ENCODE measurements at places on chromosomes 1 and 21. TPM values are rescaled to one million over a fixed set of nuclear protein-coding genes. Genes with fewer than 3 reads are reported as not detected.

- H3K27me3 ChIP-seq = no peaks in the 10 kb centered on the region
- H3K4me1 ChIP-seq = no peaks in the 10 kb centered on the region
- DNase-seq = no peak
These were observed 19.9 kb upstream of the ADGRL2 start for GRCh38 chr1:81780705-81781454.

- no peaks in the 10 kb centered on the region for H3K4me1 ChIP-seq
- H3K27me3 ChIP-seq = no peaks in the 10 kb centered on the region
- no peak overlapping the region for H3K4me3 ChIP-seq
- no peak for DNase-seq
These were observed 345.1 kb upstream of the SNX7 start for GRCh38 chr1:98316286-98316905.

- peak overlapping the region; percentile 85 for H3K27ac ChIP-seq
- DNase-seq = no peak
- peak overlapping the region; percentile 99 for H3K4me3 ChIP-seq
- peaks cover 17% of the 10 kb centered on the region for H3K4me1 ChIP-seq
These were observed 765 bp downstream of the VAMP3 start for GRCh38 chr1:7771823-7772299.

- no peak overlapping the region for H3K4me3 ChIP-seq
- DNase-seq = no peak
- H3K4me1 ChIP-seq = no peaks in the 10 kb centered on the region
- H3K27me3 ChIP-seq = no peaks in the 10 kb centered on the region
- H3K27ac ChIP-seq = no peak overlapping the region
These were observed 23.7 kb downstream of the PSMG1 start for GRCh38 chr21:39159342-39160063.

DNA sequence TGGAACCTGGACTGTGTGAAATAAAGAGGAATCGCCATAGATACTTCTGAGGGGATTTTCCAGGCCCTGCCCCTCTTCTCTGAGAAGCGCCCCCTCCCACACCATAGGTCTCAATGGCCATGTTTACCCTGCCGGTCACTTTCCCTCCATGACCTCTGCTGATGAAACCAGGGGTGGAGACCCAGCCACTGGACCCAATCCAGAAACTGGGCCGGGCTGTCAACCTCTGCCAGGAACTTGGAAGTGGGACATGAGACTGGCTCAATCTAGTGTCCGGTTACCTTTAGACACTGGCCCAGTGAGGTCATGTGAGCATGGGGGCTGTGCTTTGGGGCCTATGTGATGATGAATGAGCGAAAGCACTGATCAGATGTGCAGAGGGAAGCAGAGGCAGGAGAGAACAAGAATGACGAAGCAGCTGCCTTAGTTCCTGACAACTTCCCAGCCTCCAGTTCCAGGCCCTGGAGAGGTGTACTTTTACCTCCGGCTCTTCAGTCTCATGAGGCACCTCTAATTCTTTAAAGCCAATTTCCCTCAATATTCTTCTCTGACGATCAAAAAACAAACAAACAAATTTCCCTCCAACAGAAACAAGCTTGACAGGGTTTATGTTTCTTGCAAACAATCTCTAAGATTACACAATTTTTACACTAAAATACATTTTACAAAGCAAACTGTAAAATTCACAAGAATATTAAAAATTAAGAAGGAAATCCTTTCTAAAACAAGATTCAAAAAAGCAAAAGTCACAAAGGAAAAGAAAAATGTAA lies 4.9 kb downstream of the ASAP3 start:
- H3K27me3 ChIP-seq = peaks cover 33% of the 10 kb centered on the region
- peaks cover 5% of the 10 kb centered on the region for H3K4me1 ChIP-seq
- H3K27ac ChIP-seq = no peak overlapping the region
- H3K4me3 ChIP-seq = no peak overlapping the region

- H3K4me3 ChIP-seq = no peak overlapping the region
- no peaks in the 10 kb centered on the region for H3K4me1 ChIP-seq
These were observed 22.0 kb upstream of the ADAM30 start for GRCh38 chr1:119918301-119918700.

DNA sequence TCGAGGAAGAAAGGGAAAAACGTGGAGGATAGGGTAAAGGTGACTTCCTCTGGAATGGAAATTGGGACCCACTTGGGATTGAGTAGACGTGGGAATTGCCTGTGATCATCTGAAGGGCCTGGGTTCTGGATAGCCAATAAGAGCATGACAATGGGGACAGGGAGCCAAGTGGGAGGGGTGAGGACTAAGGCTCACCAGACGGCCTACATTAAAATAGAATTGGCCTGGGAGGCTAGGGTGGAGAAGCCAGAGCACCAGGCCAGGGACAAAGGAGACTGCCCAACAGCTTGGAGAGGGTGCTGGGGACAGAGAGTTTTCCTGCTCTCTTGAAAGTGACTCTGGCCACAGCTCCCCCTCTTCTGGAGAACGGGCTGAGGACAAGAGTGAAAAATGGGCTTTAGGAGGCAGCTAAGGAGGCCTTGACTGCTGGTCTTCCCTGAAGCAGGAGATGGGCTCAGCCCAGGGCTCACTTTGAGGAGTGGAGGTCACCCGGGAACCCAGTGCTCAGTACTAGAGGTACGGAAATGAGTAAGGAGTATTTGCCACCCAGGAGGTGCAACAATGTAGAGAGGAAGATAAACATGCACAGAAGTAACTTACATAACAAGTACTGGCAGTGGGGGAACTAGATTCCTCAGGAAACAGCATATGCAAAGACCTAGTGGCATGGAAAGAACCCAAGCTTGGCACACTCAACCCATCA lies 18.8 kb downstream of the INKA2 start:
- DNase-seq = no peak
- peaks cover 10% of the 10 kb centered on the region for H3K4me1 ChIP-seq
- H3K27ac ChIP-seq = no peak overlapping the region
- no peak overlapping the region for H3K4me3 ChIP-seq
- H3K36me3 ChIP-seq = no peaks in the 10 kb centered on the region

- no peaks in the 10 kb centered on the region for H3K4me1 ChIP-seq
- H3K36me3 ChIP-seq = no peaks in the 10 kb centered on the region
- H3K4me3 ChIP-seq = no peak overlapping the region
- no peak for DNase-seq
- no peak overlapping the region for H3K27ac ChIP-seq
These were observed 100.0 kb upstream of the SLC44A3 start for GRCh38 chr1:94719926-94720793.

DNA sequence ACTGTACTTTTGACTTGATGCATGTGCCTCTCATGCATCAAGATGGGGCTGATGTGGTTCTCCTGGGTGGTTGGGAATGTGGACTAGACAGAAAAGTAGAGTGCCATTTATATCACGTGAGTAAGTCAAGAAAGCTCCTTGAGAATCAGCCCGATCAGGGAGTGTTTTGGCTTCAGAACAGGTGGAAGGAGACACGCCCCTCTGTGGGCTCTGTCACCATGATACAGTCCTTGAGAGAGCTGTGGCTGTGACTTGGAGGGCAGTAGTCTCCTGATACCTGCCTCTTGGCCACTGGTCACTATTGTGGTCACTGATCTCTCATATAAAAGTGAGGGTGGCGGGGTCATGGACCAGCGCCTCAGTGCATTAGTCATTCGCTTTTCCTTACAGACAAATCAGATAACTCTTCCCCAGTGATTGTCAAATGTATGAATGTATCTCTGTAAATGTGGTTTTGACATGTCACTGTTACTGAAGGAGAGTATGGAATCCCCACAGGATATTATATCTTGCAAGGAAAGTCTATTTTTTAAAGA lies 8.9 kb upstream of the C4BPB start:
- H3K27me3 ChIP-seq = no peaks in the 10 kb centered on the region
- H3K27ac ChIP-seq = no peak overlapping the region
- no peak overlapping the region for H3K4me3 ChIP-seq
- no peaks in the 10 kb centered on the region for H3K36me3 ChIP-seq

DNA sequence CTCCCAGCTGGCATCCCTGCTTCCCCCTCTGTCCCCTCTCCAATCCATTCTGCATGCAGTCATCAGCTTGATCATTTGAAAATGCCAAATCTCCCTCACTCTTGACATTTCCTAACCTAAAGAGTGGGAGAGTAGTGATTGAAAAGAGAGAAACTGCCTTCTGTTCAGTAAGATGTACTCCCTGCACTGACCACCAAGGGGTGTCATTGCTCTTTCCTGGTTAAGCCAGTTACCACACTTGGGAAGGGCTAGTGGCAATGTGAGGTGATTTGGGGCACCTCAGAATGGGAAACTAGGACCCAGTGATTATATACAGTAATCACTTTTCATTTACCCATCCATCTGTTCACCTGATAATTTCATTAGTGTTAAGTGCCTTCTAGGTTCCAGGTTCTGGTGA lies 6.9 kb upstream of the TMEM269 start:
- H3K27ac ChIP-seq = no peak overlapping the region
- H3K4me3 ChIP-seq = no peak overlapping the region
- H3K36me3 ChIP-seq = no peaks in the 10 kb centered on the region
- no peaks in the 10 kb centered on the region for H3K27me3 ChIP-seq
- peak; percentile 72 for DNase-seq
- no peaks in the 10 kb centered on the region for H3K4me1 ChIP-seq

DNA sequence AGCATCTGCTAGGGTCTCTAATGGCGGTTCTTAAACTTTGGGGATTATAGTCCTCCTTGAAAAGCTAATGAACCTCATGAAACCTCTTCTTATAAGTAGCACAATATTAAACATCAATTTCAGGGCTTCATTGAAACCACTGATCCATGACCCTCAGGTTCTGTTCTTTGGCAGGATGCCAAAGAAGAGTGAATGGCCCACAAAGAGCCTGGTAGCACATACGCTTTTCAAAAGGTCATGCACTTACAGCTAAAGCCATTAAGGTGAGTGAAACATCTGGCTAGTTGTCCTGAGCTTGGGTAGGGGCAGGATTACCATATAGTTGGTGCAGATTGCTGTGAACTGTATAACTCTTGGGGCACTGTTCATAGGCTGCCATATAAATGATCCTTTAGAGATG lies 42.3 kb downstream of the MDM4 start:
- DNase-seq = no peak
- peaks cover 5% of the 10 kb centered on the region for H3K4me1 ChIP-seq
- no peaks in the 10 kb centered on the region for H3K27me3 ChIP-seq
- H3K27ac ChIP-seq = no peak overlapping the region

DNA sequence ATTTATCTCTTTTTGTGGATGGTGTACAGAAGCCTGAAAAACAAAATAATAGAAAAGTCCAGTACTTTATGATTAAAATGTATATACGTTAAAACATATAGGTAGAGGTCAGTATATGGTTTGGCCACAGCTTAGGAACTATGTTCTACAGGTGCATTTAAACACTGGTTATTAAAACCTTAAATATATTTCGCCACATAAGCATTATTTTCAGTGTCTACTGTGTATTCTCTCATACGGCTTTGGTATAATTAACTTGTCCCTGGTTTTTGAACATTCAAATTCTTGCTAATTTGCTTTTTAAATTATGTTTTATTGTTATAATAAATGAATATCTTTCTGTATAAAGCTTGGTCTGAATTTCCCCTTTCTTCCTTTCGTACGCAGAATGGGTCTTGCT lies 87.9 kb downstream of the GTF2B start:
- no peak overlapping the region for H3K27ac ChIP-seq
- no peak overlapping the region for H3K4me3 ChIP-seq
- peaks cover 45% of the 10 kb centered on the region for H3K36me3 ChIP-seq
- no peak for DNase-seq
- H3K27me3 ChIP-seq = no peaks in the 10 kb centered on the region

DNA sequence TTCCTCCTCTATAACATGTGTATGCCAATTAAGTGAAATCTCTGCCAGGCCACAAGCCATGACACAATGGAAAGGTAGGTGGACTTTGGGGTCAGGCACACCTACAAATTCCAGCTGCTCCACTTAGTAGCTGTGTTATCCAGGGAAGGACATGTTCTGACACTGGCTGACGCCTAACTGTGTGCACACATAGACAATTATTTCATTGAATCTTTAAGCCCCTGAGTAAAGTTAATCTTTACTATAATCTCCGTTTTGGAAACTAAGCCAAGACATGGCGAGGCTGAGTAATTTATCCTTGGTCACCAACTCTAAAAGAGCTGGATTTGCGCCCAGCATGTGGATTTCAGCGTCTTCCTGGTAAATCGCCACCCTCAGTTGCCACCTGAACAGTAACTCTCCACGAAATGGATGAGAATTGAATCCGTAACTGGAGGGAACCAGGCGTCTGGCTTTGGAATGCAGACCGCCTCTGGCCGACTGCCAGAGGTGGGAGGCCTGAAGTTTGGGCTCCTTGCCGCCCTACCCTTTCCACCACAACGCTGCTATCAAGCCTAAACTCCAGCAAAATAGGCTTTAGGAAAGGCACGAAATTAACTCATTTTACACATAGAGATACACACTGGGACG lies 888 bp upstream of the SNRPE start:
- H3K36me3 ChIP-seq = peaks cover 5% of the 10 kb centered on the region
- H3K4me1 ChIP-seq = peaks cover 10% of the 10 kb centered on the region
- peak overlapping the region; percentile 23 for H3K4me3 ChIP-seq
- no peaks in the 10 kb centered on the region for H3K27me3 ChIP-seq
- peak; percentile 20 for DNase-seq

DNA sequence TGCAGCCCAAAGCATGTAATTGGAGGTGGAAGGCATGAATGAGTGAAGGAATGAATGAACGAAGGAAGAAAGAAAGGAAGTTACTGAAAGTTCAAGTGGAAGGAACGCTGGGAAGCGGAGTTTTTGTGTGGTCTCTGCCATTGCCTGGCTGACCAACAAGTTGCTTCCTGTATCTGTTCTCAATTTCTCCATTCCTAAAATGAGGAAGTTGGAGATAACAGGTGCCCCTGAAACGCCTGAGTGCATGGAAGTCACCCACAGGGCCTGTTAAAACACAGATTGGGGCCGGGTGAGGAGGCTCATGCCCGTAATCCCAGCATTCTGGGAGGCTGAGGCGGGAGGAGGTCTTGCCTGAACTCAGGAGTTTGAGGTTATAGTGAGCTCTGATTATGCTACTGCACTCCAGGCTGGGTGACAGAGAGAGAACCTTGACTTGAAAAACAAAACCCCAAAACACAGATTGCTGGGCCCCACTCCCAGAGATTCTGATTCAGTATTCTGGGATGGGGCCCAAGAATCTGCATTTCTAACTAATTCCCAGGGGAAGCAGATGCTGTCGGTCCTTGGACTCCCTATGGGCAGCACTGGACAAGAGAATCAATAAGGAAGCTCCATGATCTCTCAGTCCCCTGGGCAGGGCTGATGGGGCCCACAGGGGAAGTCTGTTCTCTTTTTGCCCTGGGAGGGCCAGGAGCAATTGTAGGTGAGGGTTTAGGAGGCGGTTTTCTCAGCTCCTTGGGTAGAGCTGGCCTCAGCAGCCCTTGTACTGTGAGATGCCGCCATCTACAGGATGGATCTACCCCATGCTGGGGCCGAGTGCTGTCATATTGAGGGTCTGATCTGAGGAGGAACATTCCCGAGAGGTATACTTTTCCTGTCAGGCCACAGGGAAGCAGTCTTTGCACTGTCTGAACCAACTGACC lies 3.3 kb upstream of the CNR2 start:
- no peak overlapping the region for H3K27ac ChIP-seq
- H3K4me1 ChIP-seq = no peaks in the 10 kb centered on the region
- DNase-seq = peak; percentile 87
- no peak overlapping the region for H3K4me3 ChIP-seq
- H3K36me3 ChIP-seq = no peaks in the 10 kb centered on the region
- no peaks in the 10 kb centered on the region for H3K27me3 ChIP-seq

Gene SPRR5
- total RNA-seq = not detected

All from neural progenitor cell (in vitro differentiated cells).